Tongue (tissue), 3 donors: ENCODE measurements at places on chromosomes 11 and 22. TPM values are rescaled to one million over a fixed set of nuclear protein-coding genes. Genes with fewer than 3 reads are reported as not detected.
A peak's percentile ranks its signal among the peaks of the same experiment; 100 is the strongest.

Gene SEPTIN3
- total RNA-seq, result 0.51 TPM

Gene BAIAP2L2
- not detected for total RNA-seq

Gene FAT3
- 22.8 TPM for total RNA-seq

Gene GTSE1
- 5.5 TPM for total RNA-seq

Gene APOL5
- 0.82 TPM for total RNA-seq

Gene TBX1
- 28.5 TPM for total RNA-seq

Gene CXCR5
- 0.10 TPM for total RNA-seq

Gene KRTAP5-10
- total RNA-seq, result not detected

Gene DDI1
- total RNA-seq, result not detected

Gene PPP6R3
- 192 TPM for total RNA-seq

Gene PAX6
- total RNA-seq, result 0.92 TPM

Gene SLC25A45
- 4.8 TPM for total RNA-seq

Gene MUC6
- not detected for total RNA-seq

Gene APOA1
- 1.1 TPM for total RNA-seq

GRCh38 chr11:11588891-11589290 is 32.9 kb downstream of the GALNT18 start:
- no peak for DNase-seq

- DNase-seq, result no peak
Measured at GRCh38 chr11:26522912-26523610, 49.0 kb downstream of the MUC15 start.

GRCh38 chr11:108431370-108431769 is 36.0 kb downstream of the C11orf65 start:
- no peak for DNase-seq

DNA sequence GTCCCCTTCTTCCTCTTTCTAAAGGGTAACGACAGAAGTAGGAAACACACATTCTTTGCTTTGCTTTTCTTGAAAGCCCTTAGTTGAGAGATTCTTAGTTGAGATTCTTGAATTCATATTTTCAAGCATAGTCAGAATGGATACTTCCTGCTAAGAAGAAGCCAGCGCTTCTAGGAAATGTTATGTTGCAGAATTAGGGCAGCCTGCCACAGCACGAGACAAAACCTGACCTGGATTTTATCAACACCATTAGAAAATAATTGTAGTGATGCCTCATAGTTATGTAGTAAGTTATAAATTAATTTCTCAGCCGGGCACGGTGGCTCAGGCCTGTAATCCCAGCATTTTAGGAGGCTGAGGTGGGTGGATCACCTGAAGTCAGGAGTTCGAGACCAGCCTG is 37.9 kb upstream of the NUP160 start:
- DNase-seq, result peak; percentile 50

GRCh38 chr11:20197881-20198280 is 37.6 kb upstream of the DBX1 start:
- DNase-seq, result no peak

- DNase-seq, result peak; percentile 97
Measured at GRCh38 chr11:62400760-62401159, 18.1 kb upstream of the SCGB1A1 start.

GRCh38 chr11:103668859-103669258 is 367.6 kb upstream of the DDI1 start:
- DNase-seq, result no peak

GRCh38 chr22:50001388-50002231 is 11.0 kb downstream of the IL17REL start:
- DNase-seq, result no peak

DNA sequence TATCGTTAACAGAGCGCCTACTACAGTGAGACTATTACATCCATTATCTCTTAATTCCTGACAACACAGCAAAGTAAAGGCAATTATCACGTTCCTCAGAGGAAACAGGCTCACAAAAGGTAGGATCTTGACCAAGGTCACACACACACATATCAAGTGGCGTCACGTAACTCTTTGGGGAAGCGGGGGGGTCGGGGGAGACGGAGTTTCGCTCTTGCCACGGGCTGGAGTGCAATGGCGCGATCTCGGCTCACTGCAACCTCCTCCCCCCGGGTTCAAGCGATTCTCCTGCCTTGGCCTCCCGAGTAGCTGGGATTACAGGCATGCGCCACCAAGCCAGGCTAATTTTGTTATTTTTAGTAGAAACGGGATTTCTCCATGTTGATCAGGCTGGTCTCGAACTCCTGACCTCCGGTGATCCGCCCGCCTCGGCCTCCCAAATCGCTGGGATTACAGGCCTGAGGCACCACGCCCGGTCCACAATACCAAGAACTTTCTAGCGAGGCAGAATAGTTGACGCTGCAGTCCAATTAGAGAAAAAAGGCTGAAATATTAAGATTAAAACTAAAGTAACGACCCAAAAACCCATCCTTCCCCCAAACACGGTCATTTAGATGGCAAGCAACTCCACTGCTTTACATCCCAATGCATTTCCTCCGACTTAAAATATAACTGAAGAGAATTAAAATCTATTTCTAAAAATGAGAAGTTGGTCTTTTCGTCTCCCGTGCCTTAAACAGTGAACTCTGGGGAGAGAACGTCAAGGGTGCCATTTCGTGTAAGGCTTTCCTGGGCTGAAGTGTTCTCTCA is 1.2 kb downstream of the DDX17 start:
- DNase-seq, result peak; percentile 60

- no peak for DNase-seq
Measured at GRCh38 chr11:48167380-48167779, 49.2 kb upstream of the OR4B1 start.

DNA sequence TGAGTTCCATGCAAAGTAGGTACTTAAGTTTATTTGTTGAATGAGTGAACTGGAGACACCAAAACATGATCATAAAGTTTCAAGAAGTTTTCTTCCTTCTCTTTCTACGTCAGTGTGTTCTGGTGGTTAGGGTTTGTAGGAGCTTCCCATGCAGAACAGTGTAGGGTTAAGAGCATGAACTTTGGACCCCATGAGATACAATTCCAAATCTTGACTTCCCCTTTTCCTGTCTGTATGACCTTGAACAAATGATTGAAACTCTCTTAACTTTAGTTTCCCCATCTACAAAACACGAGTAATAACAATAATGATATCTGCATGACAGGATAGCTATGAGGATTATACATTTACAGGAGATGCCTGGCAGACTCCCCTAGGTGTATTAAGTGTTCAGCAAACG is 41.0 kb upstream of the TENM4 start:
- no peak for DNase-seq

DNA sequence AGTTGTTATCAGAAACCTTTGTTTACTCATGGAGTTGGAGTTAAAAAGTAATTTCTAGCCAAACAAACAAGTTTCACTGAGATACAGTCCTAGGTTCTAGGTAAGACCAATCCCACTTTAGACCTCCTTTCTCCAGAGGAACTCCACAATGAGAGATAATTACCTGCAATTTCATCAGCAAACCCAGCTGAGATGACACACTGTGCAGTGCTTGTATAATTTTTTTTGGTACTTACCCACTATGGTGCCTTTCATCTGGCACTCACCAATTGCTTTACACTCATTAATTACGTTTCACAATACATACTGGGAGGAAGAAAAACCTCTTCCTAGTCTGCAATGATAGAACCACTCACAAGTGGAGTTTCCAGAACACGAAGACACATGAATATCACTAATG is 1.8 kb upstream of the MUC15 start:
- no peak for DNase-seq

GRCh38 chr11:133579165-133580031 is 47.1 kb upstream of the OPCML start:
- DNase-seq, result peak; percentile 32

- no peak for DNase-seq
Measured at GRCh38 chr22:34709641-34710040, 356.3 kb upstream of the ISX start.

GRCh38 chr11:44083433-44083832 is 12.0 kb upstream of the EXT2 start:
- no peak for DNase-seq

GRCh38 chr22:39117585-39118191 is 20.6 kb downstream of the APOBEC3H start:
- DNase-seq, result peak; percentile 47

- peak; percentile 23 for DNase-seq
Measured at GRCh38 chr22:31284281-31285155, 7.8 kb downstream of the PIK3IP1 start.

DNA sequence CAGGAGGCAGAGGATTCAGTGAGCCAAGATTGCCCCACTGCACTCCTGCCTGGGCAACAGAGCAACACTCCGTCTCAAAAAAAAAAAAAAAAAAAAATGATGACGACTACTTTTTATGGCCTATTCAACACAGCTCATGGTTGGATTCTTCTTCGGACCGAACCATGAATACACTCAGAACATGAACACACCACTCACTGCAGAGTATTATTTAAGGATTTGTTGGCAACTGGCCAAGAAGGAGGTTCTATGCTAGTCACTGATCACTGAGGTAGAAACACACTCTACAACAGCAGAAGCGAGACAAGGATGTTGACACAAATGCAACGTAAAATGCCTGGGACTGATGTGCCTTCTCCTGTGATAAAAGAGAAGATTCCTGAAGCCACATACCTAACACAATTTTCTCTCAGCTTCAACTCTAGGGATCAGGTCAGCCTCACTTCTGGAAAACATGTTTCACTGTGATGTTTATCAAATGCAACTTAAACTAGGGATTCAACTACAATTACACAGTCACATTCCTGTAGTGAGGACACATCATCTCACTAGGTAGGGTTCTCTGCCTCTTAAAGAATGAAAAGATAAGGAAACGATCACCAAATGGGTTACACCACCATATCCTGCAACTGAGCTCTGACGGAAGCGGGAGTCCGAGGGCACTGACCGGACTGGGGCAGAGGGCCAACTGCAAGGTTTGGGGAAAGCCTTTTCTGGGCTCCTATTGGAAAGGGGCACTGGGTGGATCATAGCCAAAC is 82.5 kb downstream of the SGSM3 start:
- DNase-seq, result peak; percentile 31

DNA sequence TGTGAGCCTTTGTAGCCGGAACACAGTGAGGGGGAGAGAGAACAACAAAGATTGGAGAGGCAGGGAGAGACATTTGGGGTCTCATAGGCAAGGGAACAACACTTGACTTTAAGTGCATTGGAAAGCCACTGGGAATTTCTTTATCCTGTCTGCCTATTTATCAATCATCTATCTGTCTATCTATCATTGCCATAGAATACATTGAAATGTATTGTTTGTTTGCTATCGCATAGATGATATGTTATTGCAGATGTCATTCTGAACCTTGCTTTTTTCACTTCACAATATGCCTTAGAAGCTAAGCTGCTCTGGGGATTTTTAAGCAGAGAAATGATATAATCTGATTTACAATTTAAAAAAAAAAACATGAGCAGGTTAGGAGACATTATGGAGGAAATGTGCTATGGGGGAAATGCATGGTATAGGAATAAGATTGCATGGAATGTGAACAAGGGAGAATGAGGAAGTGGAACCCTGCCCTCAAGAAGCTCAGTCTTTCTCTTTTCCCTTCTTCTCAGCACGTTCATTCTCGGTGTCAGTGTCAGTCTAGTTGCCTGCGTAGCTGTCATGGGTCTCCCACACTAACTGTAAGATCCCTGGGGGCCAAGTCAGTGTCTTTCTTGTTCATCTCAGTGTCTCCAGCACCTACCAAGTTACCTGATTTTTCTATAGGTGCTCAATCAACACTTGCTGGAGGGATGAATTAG is 158.7 kb upstream of the ARHGAP20 start:
- no peak for DNase-seq

DNA sequence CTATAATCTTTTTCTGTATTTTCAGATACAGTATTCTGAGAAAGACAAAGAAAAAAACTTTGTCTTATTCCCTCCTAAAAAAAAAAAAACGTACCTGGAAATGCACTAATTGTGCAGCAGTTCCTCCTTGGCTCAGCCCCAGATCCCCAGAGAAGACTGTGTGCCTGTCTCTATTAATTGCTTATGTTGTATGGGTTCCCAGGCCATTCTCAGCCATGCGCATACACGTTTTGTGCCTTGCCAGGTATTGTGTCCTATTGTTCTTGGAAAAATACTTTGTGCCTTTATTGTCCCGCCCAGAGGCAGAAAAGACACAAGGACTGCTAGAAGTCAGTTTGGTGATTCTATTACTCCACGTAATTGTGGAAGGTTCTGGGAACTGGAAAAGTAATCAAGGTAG is 91.2 kb downstream of the PIWIL4 start:
- no peak for DNase-seq

GRCh38 chr22:45843986-45844385 is 133.0 kb downstream of the WNT7B start:
- DNase-seq, result no peak

DNA sequence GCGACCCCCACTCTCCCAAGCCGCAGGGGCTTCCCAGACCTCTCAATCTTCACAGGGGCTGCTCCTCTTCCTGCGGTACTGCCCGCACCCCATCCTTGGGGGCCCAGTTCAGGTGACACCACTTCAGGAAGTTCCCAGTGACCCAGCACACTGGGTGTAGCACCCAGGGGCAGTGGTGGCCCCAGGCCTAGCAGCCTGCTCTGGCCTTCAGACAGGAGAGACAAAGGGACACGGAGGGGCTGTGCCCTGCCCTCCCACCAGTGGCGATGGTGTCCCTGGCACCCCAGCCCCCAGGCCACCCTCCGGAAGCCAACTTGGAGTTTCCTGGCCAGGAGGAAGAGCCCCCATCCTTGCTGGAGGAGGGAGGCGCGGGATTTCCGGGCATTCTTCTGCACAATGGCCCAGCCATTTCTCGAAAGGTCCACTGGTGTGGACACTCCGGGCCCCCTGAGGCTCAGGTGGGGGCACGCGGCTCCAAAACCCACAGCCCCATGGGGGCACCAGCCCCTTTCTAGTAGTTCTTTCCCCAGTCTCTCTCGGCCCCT is 978 bp upstream of the CLDN5 start:
- DNase-seq, result no peak

DNA sequence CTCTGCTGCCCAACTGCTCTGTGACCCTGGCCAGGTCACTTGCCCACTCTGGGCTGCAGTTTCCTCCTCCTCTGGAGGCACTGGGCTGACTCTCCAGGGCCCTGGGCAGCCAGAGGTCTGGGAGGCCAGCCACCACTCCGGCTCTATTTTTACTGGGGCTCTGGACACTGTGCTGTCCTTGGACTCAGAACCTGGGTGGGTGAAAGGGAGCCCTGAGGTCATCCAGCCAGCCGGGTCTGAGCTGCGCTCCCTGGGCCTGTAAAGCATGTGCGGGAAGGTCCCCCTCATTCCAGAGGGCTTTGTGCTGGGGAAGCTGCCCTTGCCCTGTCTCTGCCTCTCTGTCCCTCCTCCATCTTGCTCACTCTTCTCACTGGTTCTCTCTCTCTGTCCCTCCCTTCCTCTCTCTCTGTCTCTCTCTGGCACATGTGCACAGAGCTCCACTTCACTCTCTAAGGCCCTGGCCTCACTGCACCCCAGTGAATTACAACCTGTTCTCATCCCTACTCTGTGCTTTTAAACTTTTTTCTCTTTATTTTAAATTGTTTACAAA is 24.6 kb downstream of the MB start:
- DNase-seq, result no peak
